ENCODE measurements at places on chromosomes 11 and 22.

- DNase-seq, result no peak
These were observed 32.4 kb upstream of the SCGB1D1 start for GRCh38 chr11:62157603-62158002.

DNA sequence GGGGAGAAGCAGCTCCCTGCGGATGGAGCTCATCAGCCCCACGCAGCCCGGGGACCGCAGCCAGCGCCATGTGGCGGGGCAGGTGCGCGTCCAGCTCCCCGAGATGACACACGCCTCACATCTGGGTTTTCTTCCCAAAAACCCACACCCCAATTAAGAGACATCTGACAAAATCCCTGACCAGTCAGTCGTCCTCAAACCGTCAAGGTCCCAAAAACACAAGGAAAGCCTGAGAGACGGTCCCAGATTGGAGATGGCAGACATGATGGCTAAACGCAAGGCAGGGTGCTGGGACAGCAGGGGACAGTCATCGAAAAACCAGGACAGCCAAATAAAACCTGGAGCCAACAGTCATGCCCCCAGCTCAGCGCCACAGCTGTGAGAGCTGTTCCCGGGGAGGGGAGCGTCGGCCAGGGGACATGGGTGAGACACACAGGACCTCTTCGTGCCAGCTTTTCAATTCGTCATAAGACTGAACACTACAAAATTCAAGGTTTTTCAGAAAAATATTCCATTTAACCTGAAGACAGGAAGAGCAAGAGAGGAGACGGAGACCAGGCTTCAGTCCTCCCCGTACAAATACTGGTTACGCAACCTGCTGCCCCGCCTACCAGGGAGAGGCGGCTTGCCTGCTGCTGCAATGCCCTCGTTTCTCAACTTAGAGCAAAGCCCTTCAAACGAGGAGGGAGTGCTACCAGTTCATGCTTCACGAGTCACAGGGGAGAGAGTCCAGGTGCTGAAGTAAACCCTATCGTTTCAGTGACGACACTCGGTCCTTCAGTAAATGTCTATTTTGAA lies 10.5 kb downstream of the TOLLIP start:
- DNase-seq, result no peak

DNA sequence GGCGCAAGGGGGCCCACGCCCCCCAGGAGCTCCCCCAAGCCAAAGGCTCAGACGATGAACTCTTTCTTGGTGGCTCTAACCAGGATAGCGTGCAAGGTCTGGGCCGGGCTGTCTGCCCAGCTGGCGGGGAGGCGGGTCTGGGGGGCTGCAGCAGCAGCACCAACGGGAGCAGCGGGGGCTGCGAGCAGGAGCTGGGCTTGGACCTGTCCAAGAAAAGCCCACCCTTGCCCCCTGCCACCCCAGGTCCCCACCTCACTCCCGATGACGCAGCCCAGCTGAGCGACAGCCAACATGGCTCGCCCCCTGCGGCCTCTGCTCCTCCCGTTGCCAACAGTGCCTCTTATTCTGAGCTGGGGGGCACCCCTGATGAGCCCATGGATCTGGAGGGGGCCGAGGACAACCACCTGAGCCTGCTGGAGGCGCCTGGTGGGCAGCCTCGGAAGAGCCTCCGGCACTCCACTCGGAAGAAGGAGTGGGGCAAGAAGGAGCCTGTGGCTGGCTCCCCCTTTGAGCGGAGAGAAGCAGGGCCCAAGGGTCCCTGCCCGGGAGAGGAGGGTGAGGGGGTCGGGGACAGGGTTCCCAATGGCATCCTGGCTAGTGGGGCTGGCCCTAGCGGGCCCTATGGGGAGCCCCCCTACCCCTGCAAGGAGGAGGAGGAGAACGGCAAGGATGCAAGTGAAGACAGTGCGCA lies 21.6 kb upstream of the TMEM191C start:
- DNase-seq, result no peak

GRCh38 chr11:120332822-120333716 lies 3.1 kb upstream of the ARHGEF12 start:
- no peak for DNase-seq

DNA sequence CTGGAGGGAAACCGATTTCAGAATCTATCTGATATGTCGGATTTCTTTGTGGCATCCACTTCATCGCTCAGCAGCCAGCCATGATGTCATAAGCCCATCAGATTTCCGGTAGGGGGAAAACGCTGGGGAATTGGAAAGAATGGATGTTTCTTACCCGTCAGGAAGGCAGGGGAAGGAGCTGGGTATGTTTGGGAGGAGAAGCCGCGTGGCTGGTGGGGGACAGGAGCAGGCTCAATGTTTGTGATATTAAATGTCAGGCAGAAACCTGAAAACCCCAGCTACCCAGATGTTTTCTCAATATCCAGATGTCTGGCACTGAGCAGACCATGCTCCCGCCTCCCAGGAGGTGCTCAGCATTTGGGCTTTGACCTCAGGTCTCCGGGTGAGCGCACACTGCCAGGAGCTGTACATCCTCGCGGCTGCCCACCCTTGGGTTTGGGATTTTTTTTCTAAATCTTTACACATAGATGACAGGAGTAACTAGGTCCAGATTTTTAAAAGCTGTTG lies 67.5 kb downstream of the NFAM1 start:
- no peak for DNase-seq

GRCh38 chr22:25651332-25652085 lies 87.0 kb downstream of the GRK3 start:
- DNase-seq, result no peak

DNA sequence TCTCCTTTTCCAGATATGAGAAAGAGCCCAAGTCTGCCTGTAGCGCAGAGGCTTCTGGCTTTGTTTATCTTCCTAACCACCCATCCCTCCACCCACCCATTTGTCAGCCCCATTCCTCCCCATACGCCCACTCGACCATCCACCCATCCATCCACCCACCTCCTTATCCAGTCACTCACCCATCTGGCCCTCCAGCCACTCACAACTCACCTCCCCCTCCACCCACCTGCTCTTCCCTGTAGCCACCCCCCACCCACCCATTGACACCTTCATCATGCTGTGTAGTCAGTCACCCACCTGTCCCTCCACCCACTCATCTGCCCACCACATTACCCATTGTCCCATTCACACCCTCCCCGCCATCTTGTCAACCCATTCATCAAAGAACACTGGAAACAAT lies 5.5 kb downstream of the CST6 start:
- no peak for DNase-seq

DNA sequence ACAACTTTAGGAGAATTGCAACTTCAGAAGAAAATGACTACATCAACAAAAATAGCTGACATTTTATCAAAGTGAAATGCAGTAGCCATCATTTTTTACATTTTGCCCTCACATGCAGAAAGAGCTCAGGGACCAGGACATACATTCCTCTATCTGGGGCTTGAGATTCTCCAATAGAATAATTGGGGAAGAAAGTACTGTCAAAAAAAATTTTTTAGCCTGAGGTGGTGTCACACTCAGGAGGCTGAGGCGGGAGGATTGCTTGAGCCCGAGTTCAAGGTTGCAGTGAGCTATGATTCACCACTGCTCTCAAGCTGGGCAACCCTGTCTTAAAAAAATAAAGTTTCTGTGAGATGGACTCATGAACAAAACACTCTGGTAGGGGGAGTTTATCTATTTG lies 32.2 kb upstream of the DEPDC7 start:
- DNase-seq, result no peak

DNA sequence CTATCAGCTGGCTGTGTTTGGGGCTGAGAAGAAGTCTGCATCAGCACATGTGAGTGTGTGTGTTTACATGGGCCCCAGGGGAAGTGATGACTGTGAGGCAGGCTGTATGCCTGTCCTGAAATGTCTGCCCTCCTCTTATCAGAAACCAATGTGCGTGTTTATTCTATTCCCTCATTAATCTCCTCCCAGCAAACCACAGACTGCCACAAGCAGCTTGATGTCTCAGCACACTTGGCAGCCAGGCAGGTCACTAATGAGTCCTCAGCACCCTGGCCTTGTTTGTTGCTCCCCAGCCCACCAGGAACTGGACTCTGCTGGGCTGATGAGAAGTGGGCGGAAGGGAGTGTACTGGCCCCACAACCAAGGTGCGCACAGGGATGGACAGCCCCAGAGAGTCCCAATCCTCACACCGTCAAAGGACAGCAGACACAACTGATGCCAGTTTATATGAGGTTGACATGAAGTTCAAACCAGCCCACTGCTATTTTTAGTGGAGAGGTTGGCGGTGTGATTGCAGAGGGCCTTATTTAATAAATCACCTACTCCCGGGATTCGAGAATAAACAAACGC lies 225.8 kb downstream of the ETS1 start:
- DNase-seq, result peak; percentile 52

DNA sequence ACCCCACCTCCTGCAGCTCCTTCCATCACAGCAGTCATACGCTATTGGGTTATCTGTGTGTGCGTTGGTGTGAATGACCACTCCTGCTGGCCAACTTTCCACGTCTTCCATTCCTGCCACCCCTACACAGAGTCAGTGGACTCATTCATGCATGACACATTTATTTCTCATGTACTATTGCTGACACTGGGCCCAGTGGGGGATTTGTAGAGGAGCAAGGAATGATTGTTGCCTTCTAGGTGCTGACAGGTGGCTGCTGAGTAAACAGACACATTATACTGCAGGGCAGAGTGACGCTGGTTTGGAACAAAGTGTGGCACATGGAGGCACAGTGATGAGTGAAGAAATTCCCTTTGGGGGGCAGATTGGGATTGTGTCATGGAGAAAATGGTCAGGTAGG lies 113.9 kb downstream of the CCDC81 start:
- no peak for DNase-seq

- no peak for DNase-seq
These were observed 378.7 kb upstream of the ANO5 start for GRCh38 chr11:21814169-21814568.

GRCh38 chr11:11027288-11027687 lies 169.4 kb upstream of the ZBED5 start:
- DNase-seq, result no peak

GRCh38 chr11:67252831-67253239 lies 13.4 kb upstream of the GRK2 start:
- no peak for DNase-seq

DNA sequence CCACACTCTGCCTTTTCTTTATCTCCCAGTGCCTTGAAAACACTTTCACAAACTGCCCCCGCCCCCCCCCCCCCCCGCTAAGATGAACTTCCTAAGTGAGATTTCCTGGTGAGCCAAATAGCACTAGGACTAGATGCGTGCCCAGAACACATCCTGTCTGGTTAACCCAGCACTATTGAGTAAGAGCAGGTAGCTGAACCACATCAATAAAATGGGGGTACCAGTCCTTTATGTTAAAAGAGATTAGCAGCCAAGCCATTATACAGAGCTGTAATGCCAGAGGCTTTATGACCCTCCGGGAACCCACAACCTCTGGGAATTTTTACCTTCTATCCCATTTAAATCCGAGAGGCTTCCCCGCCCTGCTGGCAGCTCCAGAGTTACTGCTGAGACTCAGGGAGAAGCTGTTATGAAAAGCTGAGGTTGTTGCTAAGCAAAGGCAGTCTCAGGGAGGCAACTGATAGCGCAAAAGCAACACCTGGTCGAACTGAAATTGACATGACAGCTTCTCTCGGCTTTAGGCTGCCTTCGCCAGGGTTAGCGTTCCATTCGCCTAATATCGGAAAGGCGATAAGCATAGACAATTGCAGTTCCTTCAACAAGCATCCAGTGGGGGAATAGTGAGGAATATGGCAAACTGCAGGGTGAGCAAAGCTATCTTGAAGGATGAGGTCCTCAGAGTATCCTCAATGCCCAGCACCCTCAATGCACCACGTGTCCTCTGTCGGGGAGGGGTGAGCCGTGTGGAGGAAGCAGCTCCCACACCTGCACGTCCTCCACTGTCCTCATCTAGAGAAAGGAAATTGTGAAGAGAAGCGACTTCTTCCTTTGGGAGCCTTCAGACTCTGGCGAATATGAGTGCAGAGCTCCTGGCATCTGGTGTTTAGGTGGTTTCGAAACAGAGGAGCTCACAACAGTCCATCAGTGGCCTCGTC lies 977.0 kb downstream of the NTM start:
- no peak for DNase-seq

- DNase-seq, result no peak
These were observed 13.9 kb upstream of the GAL start for GRCh38 chr11:68670208-68670992.

- no peak for DNase-seq
These were observed 16.2 kb downstream of the WNT7B start for GRCh38 chr22:45960477-45961386.

- DNase-seq, result no peak
These were observed 100.1 kb downstream of the NAT10 start for GRCh38 chr11:34205326-34206035.

- DNase-seq, result no peak
These were observed 34.6 kb upstream of the SC5D start for GRCh38 chr11:121257976-121258375.

GRCh38 chr22:50526834-50527801 lies 1.7 kb upstream of the SCO2 start:
- no peak for DNase-seq

DNA sequence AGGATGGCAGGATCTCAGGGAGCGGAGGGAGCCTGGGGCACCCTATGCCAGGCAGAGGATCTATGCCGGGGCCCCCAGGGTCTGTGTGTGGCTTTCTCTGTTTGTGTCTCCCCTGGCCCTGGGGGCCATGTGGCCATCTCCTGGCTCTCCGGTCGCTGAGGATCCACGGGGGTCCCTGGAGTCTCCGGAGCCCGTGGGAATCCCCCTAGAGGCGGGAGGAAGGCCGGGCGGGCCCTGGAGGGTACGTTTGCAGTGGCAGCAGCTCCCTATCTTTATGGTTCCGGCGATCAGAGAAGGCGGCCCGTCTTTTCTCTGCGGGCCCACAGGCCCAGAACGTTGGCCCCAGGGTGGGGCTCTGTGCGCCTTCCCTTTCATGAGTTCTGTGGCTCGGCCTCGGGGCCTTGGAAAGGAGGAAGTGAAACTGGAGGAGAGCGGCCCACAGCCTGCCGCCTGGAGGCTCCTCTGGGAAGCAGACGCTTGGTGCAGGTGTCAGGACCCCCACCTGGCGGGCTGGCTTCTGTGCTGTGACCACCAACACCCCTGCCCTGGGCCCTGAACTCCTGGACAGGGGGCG lies 82.1 kb downstream of the KCNQ1 start:
- DNase-seq, result no peak

GRCh38 chr11:79449040-79449439 lies 8.2 kb upstream of the TENM4 start:
- no peak for DNase-seq

DNA sequence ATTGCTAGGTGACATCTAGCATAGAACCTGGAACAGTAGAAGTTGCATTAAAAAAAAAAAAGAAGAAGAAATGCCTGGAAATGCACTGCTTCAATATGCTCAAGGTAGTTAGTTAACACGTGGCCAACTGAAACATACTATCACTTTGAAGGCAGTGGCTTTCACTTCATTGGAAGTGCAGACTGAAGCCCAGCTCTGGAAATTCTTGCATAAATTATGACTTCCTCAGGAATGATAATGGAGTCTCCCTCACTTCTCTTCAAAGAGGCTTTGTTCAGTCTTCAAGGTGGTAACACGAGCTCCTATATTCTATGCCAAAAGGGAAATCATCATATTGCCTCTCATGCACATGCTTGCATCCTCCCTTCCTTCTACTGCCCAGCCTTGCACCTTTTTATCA lies 715.9 kb upstream of the API5 start:
- DNase-seq, result no peak

DNA sequence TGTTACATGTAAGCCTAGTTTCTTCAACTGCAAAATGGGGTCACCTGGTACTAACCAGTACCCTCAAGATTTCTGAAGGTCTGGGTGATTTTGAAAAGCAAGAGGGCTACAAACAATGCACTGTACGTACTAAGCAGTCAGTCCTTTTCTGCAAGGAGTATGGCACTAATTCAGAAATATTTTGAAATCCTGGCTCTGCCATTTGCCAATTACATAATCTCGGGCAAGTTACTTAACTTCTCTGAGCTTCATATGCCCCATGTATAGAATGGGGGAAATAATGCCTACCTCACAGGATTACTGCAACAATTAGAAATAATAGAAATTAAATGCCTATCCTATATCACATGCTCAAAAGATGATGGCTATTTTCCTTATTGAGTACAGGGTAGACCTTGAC lies 60.7 kb upstream of the CCDC89 start:
- no peak for DNase-seq

Data from AG04450 (cell line).